ENCODE measurements at places on chromosomes 13 and 19.

DNA sequence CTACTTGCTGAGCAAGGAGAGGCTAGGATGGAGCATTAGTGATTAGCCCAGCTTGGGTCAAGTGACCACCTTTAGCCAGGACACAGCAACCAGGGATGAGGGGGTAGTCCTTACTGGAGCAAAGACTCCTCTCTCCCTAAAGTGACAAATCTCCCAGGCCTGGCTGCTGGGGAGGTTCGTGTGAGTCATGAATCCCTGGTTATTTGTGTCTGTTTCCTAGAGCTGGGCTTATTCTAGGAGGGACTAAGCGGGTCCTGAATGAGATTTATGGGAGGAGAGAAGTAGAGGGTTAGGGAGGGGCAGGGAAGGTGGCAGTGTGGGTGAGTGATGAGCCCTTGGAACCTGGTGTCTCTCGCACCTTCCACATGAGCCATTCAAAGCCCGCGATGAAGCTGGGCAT is 487.3 kb downstream of the TSHZ3 start:
- no peak for DNase-seq

GRCh38 chr19:50772476-50772875 is 2.2 kb downstream of the GPR32 start:
- no peak for DNase-seq

GRCh38 chr19:54023191-54023590 is 31.8 kb downstream of the CACNG6 start:
- DNase-seq: no peak

DNA sequence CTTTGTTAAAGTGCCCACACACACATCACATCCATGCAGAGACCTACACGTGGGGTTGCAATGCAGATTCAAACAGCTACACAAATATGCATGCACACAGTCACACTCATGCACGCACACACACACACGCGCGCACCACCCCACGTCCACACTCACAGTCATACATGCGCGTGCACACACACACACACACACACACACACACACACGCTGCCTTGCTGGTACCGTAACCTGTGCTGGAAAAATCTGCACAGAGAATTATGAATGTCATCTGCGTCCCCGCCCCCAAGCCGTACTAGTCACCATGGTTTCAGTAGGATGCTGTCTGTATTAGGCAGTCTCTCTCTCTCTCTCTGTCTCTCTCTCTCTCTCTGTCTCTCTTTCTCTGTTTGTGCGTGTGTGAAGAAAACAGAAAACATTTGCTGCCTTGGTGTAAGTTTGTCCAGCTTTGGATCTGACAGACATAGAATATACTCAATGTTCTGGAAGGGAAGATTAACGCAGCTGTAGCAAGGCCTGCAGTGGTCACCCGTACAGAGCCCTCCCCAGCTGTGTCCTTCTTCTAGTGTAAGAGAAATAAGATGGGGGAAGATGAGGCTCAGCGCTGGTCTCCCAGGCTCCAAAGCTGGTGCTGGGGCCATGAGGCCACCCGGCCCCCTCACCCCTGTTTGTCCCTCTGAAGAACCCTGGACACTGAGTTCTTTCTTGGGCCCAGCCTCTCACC is 26.4 kb upstream of the DPP9 start:
- DNase-seq: no peak
